ENCODE measurements at places on chromosomes 12 and 14. TPM values are rescaled to one million over a fixed set of nuclear protein-coding genes. Genes with fewer than 3 reads are reported as not detected.

Gene POTEG
- total RNA-seq = not detected

Gene MGP
- 284 TPM for total RNA-seq

Gene SELPLG
- total RNA-seq = 0.62 TPM

Gene BIN2
- total RNA-seq = not detected

Gene SMOC1
- 0.78 TPM for total RNA-seq

Gene SPATS2
- total RNA-seq = 58.8 TPM

Gene NR1H4
- not detected for total RNA-seq

Gene ASPG
- total RNA-seq = not detected

Gene C2CD5
- 32.9 TPM for total RNA-seq

Measured in endothelial cell of umbilical vein (primary cell).